ENCODE measurements at places on chromosomes 13 and 19.
A peak's percentile ranks its signal among the peaks of the same experiment; 100 is the strongest.

DNA sequence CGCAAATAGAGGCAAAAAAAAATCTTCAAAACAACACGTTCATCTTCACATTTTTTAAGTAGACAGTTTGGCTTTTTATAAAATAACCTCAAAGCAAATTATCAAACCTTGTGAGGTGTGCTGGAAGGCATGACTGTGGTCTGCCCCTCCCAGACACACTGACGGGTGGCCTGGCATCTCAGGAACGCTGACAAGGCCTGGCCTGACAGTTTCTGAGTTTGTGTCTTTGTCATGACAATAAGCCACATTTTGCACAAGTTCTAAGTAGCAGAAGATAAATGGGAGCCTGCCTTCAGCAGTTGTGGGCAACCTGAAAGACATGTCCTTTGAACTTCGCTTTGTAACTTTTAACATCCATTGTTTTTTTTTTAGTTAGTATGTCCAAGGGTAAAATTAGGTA, 38.5 kb downstream of the SOX21 start:
- DNase-seq: no peak

DNA sequence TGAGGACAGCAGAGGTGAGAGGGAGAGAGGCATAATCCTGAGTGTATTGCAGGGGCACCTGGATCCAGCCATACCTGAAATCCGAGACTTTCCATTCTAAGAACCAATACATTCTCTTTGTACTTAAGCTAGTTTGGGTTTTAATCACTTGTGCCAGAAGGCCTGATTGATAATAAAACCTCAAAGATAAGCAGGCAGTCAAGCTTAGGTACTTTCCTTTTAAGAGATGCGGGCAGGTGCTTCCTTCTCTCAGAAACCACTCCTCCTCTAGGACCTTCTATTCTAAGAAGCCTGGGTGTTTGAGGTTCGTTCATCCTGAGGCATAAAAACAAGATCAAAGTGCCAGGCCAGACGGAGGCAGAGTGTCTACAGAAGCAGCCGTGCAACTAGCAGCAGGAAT, 22.2 kb downstream of the FAM187B start:
- no peak for DNase-seq

DNA sequence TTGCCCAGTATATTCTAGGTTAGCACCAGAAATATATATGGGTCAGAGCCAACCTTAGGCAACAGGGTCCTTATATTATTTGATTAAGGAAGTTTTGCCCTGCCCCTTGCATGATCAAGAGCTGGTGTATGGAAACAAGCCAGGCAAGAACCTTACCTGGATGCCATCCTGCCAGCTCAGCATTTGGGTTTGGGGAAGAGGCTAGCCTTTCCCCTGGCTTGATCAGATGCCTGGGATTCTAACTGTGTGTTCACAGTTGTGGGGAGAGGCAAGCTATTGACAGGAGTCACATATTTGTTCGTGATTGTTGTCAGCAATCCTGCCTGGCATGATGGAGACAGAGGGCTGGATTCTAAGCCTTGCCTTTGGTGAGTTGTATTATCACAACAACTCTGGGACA, 260.0 kb upstream of the DACH1 start:
- no peak for DNase-seq

GRCh38 chr19:50255115-50255514, 51.7 kb downstream of the MYH14 start:
- no peak for DNase-seq

DNA sequence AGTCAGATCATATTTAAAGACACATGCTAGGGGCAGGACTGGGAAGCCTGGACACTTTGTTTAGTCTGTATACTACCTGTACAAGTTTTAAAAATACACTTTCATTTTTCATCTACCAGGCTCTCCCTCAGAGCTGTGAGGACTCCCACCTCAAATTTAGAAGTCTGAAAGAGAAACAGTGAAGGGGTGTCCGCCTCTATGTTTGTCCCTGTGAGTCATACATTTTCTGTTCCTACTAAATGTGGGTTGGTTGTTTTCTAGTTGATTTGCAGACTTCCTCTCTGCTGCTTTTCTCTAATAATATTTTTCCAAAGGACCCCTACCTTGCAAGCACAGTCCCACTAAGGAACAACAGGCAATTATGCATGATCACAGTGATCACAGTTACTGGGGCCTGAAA, 110.5 kb downstream of the ENOX1 start:
- no peak for DNase-seq

DNA sequence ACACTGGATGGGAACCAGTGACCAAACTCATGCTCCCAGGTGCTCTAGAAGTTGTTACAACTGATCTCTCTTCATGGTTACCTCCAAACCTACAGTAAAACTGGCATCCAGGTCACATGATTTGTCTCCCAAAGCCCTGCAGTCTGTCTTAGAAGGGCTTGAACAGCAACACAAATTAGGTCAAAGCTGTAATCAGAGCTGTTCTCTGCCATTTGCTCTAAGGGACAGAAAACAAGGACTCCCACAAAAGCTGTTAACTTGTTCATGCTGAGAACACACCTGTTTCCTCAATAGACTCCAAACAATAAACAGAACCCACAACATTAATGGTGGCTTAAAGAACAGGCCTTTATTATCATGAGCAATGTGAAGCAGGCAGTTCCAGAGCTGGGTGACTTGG, 8.0 kb downstream of the ZNF671 start:
- no peak for DNase-seq

- DNase-seq: no peak
Measured at GRCh38 chr13:100662468-100663211, 12.0 kb downstream of the TMTC4 start.

DNA sequence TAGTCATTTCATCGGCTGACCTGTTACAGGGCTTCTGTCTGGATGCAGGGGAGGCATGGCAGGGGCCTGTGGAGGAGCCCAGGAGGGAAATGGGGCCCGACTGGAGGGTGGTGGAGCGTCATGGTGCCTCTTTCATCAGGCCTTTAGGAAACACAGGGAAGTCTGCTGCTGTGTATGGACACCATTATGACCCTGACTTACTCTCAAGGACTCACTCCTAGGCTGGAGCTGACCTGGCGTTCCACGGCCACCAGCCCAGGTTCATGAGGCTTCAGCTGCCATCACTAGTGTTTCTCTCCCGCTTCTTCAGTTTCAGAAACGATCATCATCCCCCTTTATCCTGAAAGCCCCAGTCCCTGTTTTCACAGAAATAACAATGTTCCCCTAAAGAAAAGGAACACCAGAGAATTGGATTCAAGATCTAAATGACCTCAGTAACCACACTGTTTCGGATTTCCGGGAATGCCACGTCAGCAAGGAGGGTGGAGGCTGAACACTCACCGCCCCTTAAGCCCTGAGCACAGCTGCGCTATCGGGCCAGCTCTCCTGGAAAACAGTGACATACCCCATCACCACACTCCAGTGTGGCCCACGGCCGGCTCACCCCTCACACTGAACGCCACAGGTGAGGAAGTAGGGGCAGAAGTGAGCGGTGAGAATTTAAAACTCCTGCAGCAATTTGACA, 67.6 kb downstream of the SOX1 start:
- no peak for DNase-seq

- no peak for DNase-seq
Measured at GRCh38 chr19:24032651-24033050, 54.3 kb upstream of the ZNF254 start.

DNA sequence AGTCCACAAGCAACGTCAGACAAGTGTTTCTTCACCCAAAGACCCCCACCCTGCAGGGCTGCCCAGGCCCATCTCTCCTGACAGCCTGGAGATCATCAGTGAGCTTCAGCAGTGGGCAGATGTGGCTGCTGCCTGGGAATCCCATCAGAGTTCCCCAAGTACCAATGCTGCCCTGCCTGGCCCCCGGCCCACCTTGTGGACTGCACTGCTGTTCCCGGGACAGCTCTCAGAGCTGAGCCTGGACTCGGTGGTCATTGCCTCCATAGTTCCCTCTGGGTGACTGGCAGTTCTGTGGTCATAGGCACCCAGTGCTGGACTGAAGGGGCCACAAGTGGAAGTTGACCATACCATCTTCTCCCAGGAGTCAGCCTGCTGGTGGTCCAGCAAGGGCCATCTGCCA, 24.5 kb upstream of the ZNF492 start:
- no peak for DNase-seq

DNA sequence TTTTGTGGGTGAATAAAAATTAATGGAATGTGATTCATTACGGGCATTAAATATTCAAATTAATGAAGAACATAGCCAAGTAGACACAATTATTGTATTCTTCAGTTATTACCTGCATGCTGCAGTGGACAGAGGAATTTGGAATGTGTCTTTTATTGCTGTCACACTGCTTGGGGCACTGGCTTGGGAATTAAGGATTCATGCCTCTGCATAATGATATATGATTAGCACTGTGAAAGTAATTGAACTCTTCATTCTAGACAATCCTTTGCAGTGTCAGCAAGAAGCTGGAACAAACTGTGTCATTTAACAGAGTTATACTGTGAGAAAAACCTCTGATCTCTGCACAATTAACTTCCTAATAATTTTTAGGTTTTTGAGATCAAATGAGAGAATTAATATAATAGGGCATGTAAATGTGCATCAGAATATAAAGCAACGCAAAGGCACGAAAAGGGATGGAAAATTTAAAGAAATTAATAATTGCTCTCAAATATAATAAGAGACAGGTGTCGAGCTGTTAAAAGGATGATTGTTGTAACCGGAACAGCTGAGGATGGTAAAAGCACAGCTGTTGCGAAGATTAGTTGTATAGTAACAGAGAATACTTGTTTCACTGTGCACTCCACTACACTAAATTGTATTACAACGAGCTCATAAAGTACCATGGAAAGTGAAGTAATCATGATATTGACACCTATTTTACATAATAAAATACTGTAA, 235.1 kb upstream of the MIR17HG start:
- DNase-seq: no peak

GRCh38 chr13:41099986-41100385, 32.6 kb downstream of the KBTBD6 start:
- no peak for DNase-seq

DNA sequence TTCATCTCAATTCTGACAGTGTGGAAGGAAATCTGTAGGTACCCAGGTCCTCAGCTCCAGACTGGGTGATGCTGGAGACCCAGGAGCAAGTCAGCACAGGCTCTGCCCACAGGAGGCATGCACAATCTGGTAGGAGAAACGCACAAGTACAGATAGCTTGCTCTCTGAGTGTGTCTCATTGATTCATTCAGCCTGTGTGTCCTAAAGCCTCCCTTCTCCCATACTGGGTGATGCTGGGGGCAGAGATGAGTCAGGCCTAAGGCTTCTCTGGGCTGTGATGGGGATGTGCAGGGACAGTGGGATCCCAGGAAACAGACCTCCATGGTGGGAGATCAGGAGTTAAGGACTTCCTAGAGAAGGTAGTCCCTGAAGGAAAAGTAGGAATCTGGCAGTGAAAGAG, 6.8 kb downstream of the ZNF526 start:
- no peak for DNase-seq

- no peak for DNase-seq
Measured at GRCh38 chr13:29887030-29887557, 36.7 kb upstream of the UBL3 start.

- no peak for DNase-seq
Measured at GRCh38 chr19:5694167-5694955, 4.3 kb downstream of the RPL36 start.

GRCh38 chr13:73131247-73131646, 72.4 kb downstream of the KLF5 start:
- DNase-seq: no peak

GRCh38 chr19:48962029-48962848, 2.9 kb upstream of the FTL start:
- peak; percentile 88 for DNase-seq

DNA sequence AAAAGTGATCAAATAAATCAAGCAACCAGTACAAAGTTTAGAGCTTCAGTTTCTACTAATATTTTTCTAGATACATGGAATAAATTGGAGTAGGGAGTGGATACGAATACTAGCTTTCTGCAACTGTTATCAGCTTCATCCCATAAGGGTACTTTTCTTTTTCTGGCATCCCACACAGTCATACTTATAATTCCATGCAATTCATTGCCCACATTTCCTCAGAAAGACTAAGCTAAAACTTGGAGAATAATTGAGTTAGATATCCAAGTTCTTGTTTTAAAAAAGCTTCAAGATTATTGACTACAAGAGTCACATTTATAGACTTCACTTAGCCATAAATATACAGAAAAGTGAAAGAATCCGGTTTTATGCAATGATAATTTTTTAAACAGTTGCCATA, 186.9 kb downstream of the OLFM4 start:
- no peak for DNase-seq

DNA sequence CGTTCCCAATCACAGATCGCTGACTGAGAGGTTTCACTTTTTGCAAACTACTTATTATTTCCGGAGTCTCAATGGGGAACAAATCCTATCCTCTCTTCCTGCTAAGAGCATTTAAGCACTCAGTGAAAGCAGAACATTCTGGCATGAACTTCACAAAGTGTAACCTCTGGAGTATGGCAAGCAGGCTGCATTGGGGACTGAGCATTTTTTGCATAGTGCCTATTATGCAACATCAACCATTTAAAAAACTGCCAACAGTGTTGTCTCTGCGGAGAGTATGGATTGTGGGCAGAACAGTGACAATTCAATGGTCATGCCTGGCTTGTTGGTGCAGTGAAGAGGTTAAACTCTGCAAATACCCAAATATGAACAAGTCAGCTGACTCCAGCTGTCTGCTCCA, 484.6 kb downstream of the OLFM4 start:
- no peak for DNase-seq

- DNase-seq: no peak
Measured at GRCh38 chr13:99265162-99265800, 7.1 kb upstream of the GPR18 start.

- DNase-seq: no peak
Measured at GRCh38 chr13:75147946-75148345, 334.0 kb downstream of the TBC1D4 start.

- DNase-seq: peak; percentile 83
Measured at GRCh38 chr19:6125571-6125989, 9.9 kb upstream of the ACSBG2 start.

DNA sequence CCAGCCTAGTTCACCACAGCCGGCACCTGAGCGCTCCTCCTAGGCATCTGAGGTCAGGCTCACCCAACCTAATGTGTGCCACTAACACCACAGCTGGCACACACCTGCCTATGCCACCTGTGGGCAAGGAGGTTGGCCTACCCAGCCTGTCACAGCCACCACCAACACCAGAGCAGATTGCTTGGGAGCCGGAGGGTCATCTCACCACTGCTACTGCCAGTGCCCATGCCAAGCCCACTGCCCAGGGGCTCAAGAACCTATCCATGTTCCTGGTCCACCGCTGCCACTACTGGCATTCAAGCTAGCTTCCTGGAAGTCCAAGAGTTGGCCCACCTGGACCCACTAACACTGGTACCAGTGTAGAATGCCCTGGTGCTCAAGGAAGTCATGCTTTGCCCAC, 42.5 kb downstream of the F2RL3 start:
- DNase-seq: no peak

All from A549 (cell line).